GM12864 (cell line): ENCODE measurements at places on chromosomes 5 and 9.

- no peak for DNase-seq
Measured at GRCh38 chr5:140135127-140135526, 9.4 kb downstream of the IGIP start.

DNA sequence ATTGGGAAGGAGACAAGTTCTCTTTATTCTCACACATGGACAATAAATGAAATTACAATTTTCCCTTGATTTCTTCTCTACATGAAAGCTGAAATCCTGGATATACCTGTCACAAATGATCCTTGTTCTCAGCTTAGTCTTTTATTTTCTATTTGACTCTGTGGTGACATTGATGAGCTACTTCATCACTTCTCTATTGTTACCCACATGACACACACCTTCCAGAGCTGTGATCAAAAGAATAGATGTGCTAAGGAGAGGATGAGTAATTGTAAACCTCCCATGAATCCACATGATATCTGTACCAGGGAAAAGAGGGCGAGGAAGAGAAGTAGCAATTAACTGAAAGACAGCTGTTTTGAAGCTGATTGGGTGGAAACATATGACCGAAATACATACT, 102.0 kb downstream of the CAVIN4 start:
- no peak for DNase-seq

GRCh38 chr5:395156-395920, 47.6 kb upstream of the EXOC3 start:
- no peak for DNase-seq

- no peak for DNase-seq
Measured at GRCh38 chr9:110224583-110224982, 16.6 kb upstream of the C9orf152 start.

DNA sequence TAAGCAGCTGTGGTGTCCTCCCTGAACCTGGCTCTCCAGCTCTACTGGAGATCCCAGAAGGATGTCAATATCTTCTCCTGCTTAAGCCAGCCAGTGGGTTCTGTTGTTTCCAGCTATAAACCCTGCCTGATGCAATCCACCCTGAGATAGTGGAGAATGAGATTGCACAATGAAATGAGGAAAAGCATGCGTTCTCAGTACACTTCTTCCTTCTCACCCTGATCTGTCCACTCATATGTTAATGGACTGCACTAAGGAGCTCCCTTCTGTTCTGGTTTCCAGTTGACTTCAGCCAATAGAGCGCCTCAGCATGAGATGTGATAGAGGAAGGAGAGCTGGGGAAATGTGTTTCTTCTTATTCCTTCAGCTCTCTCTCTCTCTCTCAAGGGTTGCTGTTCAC, 40.0 kb upstream of the CDH6 start:
- DNase-seq = no peak

DNA sequence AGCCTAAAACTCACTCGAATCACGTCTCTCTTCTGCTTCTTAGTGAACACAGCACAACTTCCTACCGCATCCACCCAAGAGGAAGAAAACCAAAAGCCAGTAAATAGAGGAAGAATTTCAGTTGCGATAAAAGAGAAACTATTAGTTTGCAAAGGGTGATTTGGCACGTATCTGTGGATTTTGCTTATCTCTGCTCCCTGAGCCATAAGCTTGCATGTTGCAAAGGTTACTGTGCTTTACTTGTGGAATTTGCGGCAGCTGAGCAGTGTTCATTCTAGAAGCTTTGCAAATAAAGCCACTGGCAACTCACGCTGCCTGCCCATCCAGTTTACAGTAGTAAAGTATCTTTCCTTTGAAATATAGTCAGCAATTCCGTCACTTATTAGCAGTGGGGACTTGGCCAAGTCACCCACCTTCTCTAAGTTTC, 149.0 kb upstream of the PCA3 start:
- DNase-seq = no peak

GRCh38 chr5:54902791-54903473, 82.5 kb downstream of the ESM1 start:
- peak; percentile 70 for DNase-seq

- peak; percentile 61 for DNase-seq
Measured at GRCh38 chr5:123549256-123549904, 37.4 kb downstream of the CSNK1G3 start.

GRCh38 chr5:142287096-142287972, 37.5 kb downstream of the SPRY4 start:
- no peak for DNase-seq

- DNase-seq = no peak
Measured at GRCh38 chr9:133207540-133208170, 1.4 kb downstream of the OBP2B start.

DNA sequence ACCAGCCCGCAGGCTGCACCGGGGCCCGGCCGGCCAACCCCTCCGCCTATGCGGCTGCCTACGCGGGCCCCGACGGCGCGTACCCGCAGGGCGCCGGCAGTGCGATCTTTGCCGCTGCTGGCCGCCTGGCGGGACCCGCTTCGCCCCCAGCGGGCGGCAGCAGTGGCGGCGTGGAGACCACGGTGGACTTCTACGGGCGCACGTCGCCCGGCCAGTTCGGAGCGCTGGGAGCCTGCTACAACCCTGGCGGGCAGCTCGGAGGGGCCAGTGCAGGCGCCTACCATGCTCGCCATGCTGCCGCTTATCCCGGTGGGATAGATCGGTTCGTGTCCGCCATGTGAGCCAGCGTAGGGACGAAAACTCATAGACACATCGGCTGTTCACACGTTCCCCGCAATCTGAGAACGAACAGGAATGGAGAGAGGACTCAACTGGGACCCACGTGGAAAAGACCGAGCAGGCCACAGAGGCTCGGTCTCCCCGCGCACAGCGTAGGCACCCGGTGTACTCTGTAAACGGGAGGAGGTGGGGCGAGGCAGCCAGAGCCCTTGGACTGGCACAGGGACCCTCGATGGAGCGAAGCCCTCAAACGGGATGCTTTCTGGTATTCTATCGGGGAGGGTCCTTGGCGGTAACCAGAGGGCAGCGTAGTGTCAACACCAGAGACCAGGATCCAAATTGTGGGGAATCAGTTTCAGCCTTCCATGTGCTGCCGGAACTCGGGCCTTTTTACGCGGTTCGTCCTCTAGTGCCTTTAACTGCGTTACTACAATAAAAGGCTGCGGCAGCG, 1.9 kb downstream of the FOXE1 start:
- no peak for DNase-seq

DNA sequence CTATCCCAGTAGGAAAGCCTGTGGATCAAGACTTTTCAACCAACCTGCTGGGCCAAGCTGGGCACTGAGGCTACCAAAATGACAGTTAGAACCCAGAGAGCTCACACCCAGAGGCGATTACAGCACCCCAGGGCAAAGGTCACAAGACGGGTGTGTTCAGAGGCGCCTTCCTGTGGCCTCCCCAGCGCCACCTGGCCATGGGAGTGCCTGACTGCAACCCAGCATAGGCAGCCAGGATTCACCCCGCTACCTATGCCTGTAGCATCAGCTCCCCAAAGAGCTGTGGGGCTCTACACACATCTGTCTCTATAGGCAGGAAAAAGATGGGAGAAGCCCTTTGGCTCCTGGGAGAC, 33.5 kb downstream of the PDGFRB start:
- DNase-seq = no peak

DNA sequence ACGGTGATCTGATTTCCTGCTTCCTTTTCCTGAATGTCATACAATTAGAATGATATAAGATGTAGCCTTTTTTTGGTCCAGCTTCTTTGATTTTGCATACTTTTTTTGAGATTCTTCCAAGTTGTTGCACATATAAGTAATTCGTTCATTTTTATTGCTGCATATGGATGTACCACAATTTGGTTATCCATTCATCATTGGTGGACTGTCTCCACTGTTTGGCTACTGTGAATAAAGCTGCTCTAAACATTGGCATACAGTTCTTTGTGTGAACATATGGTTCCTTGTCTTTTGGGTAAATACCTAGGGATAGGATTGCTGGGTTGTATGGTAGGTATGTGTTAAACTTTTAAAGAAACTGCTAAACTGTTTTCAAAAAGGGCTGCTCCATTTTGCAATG, 52.6 kb downstream of the OR1J1 start:
- DNase-seq = no peak

DNA sequence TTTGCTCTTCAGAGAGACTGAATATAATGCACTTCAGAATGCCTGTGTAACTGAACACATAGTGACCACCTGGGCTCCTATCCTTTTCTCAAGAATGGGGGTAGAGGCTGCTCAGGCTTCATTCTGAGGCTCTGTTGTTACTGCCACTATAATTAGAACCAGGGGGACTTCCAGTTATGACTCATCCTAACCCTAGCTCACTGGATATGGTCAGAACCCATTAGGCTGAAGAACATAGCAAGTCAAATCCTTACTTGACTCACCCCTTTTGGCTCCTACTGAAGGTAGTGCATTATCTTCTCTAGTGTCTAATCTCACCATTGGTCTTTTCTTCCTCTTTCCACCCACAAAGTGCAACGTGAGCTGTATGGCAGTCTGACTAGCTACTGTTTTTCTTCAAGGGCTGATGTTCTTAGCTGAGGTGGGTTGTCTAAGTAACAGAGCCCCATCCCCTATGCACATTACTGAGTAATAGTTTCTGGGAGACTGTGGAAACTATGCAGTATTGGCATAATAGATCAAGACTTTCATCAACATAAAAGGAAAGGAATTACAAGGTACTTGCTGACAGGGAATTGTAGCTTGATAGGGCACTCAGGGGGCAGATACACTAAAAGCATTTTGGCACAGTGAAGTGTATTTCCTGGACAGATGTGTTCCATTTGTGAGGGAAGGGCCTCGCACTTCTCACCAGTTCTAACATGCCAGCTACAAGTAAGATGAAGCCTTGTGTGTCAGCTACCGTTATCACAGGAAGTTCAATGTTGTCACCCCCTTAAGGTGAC, 431.0 kb upstream of the MEF2C start:
- peak; percentile 98 for DNase-seq

GRCh38 chr9:130906735-130907416, 10.3 kb upstream of the QRFP start:
- no peak for DNase-seq

- no peak for DNase-seq
Measured at GRCh38 chr5:7866196-7866595, 2.6 kb downstream of the FASTKD3 start.

- no peak for DNase-seq
Measured at GRCh38 chr9:76512826-76513225, 53.8 kb downstream of the GCNT1 start.

DNA sequence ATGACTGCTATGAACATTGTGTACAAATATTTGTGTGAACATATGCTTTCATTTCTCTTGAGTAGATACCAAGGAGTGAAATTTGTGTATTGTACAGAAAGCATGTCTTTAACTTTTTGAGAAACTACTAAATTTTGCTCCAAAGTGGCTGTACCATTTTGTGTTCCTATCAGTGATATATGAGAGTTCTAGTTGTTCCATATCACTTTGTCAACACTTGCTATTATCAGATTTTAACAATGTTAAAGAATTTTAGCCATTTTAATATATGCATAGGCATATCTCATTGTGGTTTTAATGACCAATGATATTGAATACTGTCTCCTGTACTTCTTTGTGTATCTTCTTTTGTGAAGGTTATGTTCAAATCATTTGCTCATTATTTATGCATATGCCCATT, 142.9 kb upstream of the NR3C1 start:
- no peak for DNase-seq

DNA sequence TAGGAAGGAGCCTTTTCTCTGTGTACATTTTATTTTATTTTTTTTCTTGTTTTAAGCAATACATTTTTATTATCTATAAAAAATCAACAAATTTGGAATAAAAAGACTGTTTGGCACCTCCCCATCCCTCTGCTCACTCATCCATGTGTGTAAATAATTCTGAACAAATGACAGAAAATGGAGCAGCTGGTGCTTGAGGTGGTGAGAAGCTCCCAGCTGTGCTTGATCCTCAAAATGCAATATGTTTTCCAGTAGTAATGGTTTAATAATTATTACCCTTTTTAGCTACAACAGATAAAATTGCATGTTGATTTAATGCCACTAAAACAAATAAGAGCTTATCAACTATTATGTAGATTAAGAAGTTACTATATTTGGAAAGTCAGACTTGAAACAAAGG, 132.5 kb downstream of the CDH18 start:
- no peak for DNase-seq

DNA sequence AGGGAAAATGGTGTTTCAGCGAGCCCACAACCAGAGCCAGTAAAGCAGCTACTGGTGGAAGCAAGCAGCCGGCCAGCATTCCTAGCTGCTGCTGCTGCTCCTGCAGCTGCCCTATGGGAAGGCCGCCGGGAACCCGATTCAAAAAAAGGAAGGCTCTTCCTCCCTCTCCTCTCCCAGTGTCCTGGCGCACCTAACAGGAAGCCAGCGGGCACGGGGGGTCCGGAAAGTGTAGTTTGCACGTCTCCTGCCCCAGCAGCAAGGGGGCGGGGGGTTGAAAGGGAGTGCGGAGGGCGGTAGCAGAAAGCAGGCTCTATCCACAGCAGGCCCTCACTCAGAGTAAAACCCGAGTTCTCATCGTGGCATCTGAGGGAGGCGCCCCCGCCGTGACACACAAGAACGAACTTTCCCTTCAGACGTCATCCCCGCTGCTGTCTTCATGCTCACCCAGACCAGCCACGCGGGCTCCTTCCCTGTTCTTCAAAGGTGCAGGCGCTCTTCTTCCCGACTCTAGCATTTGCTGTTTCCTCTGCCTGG, 16.5 kb downstream of the GRXCR2 start:
- no peak for DNase-seq

- DNase-seq = no peak
Measured at GRCh38 chr5:133247151-133247709, 195.4 kb downstream of the HSPA4 start.

- DNase-seq = no peak
Measured at GRCh38 chr5:149265597-149265996, 6.1 kb upstream of the AFAP1L1 start.

DNA sequence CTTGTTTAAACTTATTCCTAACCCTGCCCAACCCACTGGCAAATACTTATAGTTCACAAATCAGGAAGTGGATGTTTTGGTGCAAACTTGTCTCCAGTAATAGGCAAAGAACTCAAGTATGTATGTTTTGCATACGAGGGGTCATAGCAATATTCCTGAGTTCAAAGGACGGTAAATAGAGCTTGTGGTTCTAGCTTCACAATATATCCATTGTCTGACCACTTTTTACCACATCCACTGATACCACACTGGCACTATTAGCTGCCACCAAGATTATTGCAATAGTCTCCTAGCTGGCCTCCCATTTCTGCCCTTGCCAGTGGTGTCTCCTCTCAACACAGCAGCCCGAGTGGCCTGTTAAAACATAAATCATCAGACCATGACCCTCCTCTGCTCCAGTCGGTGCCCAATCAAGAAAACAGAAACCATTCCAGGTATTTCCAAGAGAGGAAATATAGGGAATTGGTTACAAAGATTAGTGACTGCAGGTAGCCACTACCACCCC, 17.0 kb downstream of the GRXCR2 start:
- DNase-seq = no peak

- DNase-seq = no peak
Measured at GRCh38 chr5:37886242-37886905, 46.5 kb upstream of the GDNF start.

DNA sequence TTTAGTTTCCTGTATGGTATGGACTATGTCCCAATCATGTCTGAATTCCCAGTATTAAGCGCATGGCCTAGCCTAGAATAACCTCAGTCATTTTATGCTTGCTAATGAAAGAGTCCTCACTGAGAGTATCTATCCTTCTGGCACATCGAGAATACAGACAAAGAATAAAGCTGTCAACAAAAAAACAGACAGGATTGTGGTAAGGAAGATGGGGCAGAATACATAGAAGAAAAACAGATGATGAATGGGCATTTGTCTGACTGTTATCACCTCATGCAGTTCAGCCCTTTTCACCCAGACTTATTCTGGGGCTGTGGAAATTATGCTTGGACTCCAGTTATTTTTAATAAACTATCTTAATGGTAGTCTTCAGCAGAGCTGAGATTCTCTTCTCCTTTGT, 363.8 kb upstream of the TNC start:
- no peak for DNase-seq
